ENCODE measurements at places on chromosomes 1 and 21.

DNA sequence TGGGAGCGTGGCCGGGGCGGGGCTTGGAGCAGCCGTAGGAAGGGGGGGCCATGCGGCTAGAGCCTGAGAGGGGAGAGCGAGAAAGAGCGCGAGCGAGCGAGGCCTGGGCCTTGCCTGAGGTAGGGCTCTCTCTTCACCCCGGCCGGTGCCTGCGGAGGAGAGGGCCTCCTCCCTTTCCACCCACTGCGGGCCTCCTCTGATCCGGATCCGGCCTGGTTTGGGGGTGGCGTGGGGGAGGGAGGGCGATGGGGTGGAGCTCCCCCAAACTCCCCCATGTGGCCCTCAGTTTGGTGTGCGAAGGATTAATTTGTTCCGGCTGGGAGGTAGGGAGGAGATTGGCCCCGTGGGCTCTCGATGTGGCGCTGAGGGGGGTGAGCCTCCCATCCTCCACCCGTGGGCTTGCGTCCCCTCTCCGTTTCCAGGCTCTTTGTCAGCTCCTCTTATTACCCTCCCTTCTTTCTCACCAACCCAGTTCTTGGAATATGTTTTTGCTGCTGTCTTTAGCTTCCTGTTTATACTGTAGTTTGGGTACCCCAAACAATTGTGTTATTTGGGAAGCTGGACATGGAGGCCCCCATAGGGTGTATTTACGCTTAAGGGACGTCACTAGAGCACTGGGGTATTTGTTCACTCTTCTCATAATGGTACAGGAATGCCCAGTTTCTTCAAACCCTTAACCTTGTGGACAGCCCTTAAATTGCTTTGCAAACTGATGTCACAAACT is 685 bp downstream of the UBAP2L start:
- DNase-seq = peak; percentile 27

- no peak for DNase-seq
Observed at GRCh38 chr1:100982793-100983192, 42.8 kb downstream of the DPH5 start.

- no peak for DNase-seq
Observed at GRCh38 chr1:97599447-97599846, 321.4 kb downstream of the DPYD start.

GRCh38 chr1:214380986-214381695 is 100.2 kb downstream of the SMYD2 start:
- DNase-seq = no peak

DNA sequence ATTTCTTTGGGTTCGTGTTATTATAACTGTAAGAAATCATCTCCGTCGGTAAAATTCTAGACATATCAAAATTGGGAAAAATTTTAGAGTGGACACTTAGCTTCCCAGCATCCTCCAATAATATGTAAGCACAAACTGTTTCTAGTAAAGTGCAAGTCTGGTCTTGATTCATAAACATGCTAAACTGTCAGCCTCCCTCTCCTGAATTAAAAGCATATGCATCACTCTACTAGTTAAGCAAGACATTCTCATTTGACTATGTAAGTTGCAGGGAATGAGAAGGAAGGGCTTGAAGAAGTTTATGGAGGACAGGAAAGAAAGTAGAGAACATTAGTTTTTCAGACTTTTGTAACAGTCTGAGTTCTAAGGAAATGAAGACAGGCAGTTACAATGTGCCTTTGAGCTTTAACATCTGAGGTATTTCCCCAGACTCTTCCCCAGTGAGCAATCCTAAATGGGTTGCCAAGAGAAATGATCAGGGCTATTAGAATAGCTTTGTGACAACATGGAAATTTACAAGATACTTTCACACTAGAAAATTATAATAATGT is 90.0 kb downstream of the TYW3 start:
- no peak for DNase-seq

DNA sequence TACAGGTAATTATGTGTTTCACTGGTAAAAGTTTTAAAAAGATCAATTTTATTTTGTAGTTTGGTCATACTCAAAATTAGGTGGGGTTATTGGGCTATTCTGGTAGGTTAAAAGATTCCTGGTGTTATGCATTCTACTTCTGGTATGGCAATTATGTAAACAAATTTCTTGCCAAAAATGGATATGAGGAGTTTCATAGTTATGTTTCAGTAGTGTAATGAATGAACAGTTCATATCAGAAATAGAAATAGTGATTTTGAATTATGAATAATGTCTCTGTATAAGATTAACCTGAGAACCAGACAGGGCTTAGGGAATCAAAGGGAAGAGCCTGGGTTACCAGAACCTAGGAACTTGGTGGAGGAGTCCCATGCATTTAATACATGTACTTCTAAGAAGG is 15.9 kb downstream of the ATF6 start:
- DNase-seq = no peak
